ENCODE measurements at places on chromosomes 7 and 10. TPM values are rescaled to one million over a fixed set of nuclear protein-coding genes. Genes with fewer than 3 reads are reported as not detected.

DNA sequence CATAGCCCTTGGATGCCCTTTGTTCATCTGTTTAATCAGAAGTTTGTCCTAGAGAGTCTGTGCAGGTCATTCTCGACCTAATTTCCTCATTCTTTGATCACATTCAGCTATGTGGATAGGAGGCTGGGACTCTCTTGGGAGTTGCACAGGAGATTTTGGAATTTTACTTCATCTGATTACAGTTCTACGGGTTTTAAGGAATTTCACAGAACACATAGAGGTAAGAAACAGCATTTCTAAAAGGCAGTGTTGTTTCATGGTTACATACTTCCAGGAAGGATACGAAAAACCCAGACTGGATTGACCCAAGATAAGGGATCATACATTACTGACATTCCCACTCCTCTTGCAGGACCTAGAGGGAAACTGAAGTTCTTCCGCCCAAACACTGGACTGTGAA, 45.9 kb downstream of the GATA3 start:
- no peak for DNase-seq

DNA sequence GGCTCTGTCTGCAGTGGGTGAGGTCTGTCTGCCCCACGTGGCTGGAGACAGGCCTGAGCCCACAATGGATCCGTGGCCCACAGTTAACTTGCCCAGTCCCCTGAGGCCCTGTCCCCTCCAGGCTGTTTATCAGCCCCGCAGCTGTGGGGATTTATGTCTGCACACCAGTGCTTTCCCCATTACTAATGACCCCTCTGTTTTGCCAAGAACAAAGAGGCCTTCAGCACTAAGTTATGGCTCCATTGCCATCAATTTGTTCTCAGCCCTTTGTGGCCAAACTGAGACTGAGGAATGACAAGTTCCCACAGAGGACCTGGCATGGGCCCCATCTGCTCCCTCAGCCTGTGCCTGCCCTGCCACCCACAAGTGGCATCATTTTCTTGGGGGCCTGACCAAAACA, 138.2 kb downstream of the C10orf105 start:
- DNase-seq = no peak

GRCh38 chr7:107312418-107312817, 143.6 kb downstream of the HBP1 start:
- DNase-seq = no peak

DNA sequence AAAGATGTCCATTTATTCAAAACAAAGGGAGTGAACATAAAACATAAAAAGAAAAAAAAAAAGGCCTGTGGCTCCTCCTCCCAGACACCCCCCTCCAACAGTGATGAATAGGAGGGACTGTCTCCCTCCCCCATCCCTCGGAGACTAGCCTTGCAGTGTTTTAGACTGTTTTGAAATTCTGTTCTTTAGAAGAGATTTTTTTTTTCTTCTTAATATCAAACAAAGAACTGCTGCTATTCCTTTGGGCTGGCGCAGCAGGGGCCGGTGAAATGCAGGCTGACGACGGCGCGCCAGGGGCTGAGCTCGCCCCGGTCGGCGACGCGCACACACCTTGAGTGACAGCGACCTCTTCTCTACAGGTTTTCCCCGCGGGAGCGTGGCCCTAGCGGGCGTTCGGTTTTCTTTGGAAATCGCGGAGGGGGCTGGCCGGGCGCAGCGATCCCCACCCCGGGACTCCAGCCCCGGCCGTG, at the start of gene LANCL2:
Gene LANCL2, plus strand, starts transcription at position 133 of the 470 bp plus-strand sequence. CDS start 689 bp downstream, outside the sequence.
- no peak for DNase-seq

The FAM131B gene
- total RNA-seq = 3.8 TPM

The DRGX gene
- total RNA-seq = not detected

The C7orf57 gene
- not detected for total RNA-seq
